ENCODE measurements at places on chromosomes 1 and 21.

DNA sequence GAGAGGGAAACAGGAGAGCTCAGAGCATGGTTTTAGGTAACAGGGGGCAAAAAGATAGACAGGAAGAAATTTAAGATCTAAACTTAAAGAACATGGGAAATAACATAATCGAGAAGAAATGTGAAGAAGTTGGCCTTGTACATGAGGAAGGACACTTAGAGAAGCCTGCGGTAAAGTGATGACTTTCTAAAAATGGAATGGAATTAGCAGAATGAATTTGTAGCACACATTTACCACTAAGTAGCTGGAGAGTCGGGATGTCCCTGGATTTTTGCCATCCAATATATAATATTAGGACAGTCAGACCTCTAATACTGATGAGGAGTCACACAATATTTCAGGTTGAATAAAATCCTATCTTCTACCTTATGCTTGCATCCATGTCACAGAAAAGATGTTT is 77.7 kb upstream of the C1orf87 start:
- no peak for DNase-seq

DNA sequence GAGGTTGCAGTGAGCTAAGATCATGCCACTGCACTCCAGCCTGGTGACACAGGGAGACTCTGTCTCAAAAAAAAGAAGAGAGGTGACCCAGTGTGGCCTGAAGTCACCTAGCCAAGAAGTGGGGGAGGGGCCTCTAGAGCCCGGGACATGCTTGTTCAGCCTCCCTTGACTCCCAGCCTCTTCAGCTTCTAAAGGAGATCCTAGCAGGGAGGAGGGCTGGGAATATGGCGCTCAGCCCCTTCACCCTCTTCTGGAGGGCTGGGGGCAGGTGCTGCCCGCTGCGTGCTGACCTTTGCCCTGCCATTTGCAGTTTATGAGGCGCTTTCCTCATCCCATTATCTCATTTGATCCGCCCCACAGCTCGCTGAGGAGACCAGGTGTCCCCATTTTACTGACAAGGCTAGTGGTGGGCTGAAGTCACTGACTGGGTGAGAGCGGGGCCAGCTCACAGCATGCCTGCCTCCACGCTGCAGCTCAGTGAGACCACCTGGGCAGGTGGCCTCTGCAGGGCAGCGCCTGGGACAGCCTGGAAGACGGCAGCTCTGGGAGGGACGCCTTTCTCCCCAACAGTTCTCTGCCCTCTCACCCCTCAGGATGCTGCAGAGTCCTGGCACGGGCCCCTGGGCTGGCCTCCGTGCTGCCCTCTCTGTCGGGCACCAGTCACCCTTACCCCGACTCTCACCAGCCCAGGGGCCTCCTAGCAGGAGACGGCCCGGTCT is 7.5 kb downstream of the ELF3 start:
- DNase-seq, result no peak

DNA sequence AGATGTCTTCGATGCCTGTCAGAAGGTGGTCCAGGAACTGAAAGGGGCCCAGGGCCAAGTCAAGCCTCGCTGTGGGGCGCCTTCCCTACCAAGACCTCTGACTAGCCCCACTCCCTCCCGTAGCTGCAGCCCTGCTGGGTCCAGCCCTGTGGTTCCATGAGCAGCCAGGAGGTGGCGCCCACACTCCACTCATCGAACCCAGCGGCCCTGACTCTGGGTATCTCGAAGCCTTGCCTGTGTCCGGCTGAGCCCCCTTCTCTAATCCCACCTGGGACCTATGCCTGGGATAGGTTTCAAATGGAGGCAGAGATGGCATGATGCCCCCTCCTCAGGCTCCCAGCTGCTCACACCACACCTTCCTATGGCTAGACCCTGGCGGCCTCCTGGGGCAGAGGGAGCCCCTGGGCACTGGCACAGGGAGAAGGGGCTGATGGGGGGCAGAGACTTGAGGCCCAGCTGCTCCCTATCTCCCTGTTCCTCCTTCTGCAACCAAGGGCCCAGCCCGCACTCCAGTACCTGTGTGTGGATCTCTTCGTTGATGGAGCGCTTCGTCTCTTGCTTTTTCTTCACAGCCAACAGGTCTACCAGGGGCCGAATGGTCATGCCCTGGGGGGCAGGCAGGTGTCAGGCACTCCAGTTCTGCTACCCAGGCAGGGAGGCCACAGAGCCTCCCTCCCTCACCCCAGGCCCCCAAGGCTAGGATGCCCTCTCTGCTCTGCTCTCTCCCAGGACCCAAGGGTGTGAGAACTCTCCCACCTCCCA is 52.0 kb downstream of the SLC9A1 start:
- DNase-seq, result peak; percentile 84

- DNase-seq, result no peak
These were observed 48.1 kb downstream of the KANK4 start for GRCh38 chr1:62271134-62271533.

DNA sequence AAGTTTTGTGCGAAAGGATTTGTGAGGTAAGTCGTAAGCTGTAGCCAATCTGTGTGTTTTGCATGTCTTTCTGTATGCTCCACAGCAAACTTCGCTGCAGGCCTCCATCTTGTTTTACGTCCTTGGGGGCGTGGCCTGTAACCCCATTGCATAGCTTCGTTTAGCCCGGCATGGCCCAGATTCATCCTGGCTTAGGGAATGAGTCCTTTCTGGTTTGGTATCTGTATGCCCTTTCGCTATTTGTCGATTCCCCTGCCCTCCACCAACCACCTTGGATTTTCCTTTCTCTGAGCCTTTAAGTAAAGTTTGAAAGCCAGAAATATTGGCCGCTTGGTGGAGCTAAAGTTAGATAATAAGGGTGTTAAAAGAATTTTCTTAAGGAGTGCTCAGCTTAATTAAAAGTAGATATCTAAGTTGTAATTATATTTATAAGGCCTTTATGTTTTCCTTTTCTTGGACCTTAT is 1.1 kb downstream of the THEM4 start:
- no peak for DNase-seq

DNA sequence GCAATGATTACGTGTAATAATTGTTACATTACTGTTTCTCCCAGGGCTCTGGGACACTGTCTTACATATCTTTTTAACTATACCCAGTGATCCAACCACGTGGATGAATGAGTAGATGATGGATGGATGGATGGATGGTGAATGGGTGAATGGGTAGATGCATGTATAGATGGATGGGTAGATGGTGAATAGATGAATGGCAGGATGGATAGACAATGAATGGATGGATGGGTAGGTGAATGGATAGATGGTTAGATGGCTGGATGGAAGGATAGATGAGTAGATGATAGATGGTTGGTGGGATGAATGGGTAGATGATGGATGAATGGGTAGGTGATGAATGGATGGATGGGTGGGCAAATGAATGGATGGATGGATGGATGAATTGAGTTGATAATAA is 135.9 kb downstream of the HUNK start:
- DNase-seq, result no peak

- no peak for DNase-seq
These were observed 11.4 kb upstream of the RAB3GAP2 start for GRCh38 chr1:220283625-220284024.

DNA sequence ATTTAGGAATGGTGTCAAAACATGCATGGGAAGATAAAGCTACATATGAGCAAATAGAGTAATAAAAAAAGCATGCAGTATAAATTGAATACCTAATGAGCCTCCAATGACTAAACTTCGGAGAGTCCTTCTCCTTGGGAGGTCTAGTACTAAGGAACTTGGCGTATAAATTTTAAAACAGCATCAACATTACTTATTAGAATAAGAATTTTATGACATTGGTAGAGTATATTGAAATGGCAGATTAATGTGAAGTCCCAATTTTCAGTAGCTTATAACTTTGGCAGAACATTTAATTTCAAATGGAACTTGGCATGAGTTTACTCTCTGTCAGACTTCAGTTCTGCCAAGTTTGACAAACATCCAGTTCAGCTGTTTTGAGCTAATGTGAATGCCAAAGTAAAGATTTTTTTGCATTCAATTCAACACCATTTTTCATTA is 104.7 kb upstream of the RGS18 start:
- DNase-seq, result no peak

DNA sequence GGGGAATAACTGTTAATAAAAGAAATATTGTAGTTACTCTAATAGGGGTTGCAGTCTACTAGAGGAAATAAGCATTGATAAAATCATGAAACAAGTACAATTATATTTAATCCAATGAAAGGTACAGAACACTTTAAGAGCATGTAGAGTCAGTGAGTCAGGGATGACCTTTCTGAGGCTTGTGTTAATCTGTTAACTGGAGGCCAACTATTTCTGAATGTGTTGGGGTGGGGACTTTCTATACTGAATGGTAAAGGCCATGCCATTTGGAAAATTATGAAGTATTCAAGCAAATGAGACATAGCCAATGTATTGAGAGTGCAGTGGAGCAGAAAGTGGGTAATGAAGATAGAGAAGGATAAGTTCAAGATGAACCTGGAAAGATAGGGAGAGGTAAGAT is 646.2 kb downstream of the ADGRL2 start:
- no peak for DNase-seq

GRCh38 chr1:94017155-94017829 is 103.7 kb downstream of the ABCA4 start:
- no peak for DNase-seq

DNA sequence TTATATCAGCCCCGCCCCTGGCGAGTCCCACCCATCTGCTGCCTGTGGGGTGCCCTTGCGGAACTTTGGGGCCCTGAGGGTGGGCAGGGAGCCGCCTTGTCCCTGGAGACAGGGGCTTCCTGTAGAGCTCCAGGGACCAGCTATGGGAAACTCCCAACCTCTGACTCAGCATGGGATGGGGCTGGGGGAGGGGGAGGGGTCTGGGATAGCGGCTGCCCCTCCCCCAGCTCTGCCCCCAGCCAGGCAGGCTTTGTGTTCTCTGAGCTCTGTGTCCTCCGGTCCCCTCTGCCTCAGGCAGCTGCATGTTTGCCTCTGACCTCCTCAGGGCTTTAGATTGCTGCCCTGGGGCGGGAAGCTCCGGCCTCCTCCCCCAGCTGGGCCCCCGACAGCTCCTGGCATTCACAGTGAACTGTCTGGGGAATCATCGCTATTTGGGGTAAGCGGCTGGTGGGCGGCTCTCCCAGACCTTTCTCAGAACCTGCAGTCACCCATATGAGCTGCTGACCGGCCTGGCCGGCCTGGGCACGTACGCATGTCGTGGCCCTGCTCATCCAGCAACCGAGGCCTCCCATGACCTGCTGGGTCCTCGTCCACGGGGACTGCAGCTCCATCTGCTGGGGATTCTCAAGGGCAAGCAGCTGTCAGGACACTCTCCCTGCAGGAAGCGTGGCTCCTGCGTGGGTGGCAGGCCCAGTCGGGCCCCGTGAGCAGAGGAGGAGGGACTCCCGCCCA is 17.1 kb downstream of the ARHGEF16 start:
- DNase-seq, result no peak

GRCh38 chr1:34681480-34682451 is 73.1 kb upstream of the GJB5 start:
- DNase-seq, result no peak

GRCh38 chr1:44019466-44019948 is 11.8 kb downstream of the SLC6A9 start:
- no peak for DNase-seq

DNA sequence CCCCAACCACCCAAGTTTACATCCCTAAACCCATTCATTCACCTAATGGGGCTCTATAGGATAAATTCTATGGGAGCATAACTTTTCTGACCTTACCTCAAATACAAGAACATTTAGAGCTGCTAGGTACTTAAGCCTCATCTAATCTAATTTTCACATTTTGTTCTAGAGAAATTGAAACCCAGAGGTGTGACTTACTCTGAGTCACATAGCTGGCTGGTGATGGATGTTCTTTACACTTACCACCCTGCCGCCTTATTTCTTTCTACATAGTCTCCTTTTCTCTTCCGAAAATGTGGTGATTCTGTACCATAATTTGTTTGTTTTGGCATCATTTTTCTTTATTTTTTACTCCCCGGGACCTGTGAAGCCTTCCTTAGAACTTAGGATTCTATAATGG is 20.3 kb downstream of the TIPRL start:
- no peak for DNase-seq

DNA sequence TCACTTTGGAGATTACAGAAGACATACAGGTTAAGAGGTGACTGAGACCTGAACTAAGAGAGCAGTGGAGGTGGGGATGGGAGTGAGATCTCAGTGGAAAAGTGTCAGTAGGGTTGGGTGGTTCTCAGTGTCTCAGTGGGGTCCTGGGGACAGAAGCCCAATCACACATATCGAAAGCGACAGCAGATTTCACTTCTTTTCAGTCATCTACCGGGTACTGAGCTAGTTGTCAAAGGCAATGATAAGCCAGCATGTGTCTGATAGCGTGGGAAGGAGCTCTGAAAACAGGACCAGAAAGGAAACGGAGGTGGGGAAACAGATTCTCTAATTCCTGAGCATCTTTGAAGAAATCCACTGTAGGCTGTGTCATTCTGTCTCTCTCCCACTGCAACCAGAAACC is 59.5 kb downstream of the RHOU start:
- no peak for DNase-seq

DNA sequence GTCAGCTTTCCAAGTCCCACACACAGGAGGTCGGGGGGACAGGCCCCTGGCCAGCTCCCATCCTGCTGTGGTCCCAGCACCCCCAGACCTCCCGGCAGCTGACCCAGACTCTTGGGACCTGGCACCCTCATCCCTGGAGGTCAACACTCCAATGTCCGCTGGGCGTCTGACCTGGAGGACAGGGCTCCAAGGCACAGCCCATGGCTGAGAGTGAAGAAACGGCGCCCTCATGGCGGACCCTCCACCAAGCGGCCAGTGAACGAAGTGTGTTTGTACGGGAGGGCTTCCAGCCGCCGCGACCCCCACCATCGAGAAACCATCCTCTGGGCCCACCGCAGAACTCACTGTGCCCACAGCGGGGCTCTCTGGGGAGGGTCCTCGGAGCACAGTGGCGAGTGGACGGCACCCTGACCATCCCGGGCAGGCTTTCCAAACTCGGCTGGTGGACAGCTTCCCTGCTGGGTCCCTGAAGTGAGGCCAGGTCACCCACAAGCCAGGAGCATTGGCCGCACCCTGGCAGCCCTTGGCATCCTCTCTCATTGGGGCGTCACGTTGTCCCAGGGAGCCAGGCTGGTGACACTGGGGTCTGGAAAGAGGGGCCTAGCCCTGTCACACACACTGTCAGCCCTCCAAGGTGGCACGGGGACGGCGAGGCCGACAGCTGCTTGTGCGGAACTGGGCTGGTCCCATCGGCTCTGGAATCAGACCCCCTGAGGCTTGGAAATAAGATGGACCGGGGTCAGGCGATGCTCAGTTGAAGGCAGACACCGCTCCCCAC is 47.8 kb upstream of the COL6A2 start:
- no peak for DNase-seq

- no peak for DNase-seq
These were observed 9.5 kb downstream of the GNAT2 start for GRCh38 chr1:109609881-109610280.

DNA sequence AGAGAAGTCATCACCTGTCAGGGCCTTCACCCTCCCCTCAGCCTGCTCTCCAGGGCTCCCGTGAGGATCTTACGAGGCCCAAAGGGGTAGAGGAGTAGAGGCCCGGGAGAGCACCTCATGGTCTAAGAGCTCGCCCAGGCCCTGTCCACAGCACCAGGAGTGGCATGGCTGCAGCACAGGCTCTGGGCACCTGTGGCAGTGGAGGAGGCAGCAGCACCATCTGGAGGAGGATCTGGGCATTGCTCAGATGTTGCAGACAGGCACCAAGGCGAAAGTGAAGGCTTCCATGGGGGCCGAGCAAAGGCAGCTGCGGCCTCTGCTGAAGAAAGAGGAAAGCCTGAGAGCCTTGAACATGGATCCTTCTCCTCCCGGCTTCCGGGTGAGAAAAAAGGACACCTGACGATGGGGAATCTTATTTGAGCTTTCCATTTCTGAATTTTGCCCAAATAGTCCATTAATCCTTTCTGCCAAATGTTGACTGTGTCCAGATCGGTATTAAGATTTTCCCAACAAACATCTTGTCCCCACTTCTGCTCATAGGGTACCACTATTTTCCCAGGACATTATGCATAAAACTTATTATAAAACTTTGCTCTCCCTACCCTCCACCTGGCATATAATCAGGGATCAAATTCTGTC is 604.7 kb downstream of the PTPRC start:
- DNase-seq, result peak; percentile 47

All from naive thymus-derived CD8-positive, alpha-beta T cell (primary cell).